Stimulated activated CD4-positive, alpha-beta T cell treated with anti-CD3 and anti-CD28 coated beads, Interleukin-1b, Interleukin-23, amount 100 ng/mL, for 4 hours (primary cell): ENCODE measurements at places on chromosomes 7 and 10.

DNA sequence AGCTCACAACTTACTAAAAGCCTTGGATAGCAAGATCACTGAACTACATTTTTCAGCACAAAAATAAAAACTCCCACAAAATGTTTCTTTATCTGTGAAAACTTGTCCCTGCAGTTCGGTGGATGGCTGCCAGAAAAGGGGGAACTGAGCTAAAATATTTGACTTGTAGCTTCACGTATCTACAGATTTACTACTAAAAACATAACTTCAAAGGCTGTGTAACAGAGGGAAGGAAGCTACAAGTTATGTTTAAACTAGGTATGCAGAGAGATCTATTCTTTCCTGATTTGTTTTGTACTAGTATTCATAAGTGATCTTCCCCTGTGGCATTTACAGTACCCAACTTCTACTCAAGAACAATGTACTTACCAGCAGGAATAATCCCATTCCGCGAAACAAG lies 25.1 kb downstream of the SGCE start:
- DNase-seq, result no peak

DNA sequence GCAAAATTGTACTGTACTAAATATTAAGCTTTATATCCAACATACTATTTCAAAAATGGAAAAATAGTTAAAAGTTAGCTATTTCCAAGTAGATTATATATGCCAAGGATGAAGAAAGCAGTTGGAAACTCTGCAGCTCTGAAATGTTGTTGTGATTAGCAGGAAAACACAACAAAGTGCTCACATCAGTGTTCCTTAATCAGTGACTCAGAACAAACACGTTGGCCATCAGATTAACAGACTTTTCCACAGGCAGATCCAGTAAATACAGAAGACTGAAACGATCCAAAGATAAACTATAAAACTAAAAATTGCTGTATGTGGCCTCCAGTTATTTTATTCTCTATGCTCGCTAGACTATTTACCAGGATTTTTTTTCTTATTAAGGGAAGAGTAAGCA lies 99.6 kb upstream of the SEMA3D start:
- DNase-seq, result no peak

GRCh38 chr7:46484906-46485305 lies 563.8 kb upstream of the IGFBP3 start:
- DNase-seq, result no peak

GRCh38 chr10:97150616-97151015 lies 35.1 kb downstream of the SLIT1 start:
- DNase-seq, result no peak

DNA sequence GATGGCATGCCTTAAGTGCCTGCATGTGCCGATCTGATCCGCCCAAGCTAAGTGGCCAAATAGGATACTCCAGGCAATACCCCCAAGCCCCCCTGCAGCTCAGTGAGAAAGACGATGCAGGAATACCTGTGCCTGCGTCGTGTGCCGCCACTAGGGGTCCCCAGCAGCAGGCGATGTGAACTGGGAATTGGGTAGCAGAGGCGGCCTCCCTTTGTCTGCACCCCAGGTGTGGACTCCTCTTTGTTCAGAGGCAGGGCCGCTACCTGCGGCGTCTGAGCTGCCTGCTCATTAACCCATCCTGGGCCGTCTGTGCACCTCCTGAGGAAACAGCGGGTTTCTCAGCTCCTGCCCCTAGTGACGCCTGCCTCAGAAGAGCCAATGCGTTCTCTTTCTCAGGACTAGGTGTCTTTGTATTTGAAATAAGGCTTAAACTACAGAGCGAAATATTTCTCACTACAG lies 4.8 kb upstream of the CHN2 start:
- DNase-seq, result peak; percentile 32

DNA sequence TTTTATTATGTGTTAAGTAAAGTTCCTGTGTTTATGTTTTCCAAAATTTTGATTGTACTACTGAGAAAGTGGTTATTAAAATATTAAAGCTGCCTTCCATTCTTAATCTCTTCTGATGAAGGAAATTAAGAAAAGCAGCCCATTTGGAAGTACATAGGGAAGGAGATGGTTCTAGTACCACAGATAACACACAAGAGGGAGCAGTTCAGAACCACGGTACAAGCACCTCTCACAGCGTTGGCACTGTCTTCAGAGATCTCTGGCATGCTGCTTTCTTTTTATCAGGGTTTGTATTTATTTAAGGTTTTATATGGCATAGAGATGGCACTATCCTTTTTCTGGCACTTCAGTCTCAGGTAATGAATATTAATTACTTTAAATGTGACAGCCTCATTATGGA lies 111.6 kb downstream of the PHTF2 start:
- DNase-seq, result no peak

DNA sequence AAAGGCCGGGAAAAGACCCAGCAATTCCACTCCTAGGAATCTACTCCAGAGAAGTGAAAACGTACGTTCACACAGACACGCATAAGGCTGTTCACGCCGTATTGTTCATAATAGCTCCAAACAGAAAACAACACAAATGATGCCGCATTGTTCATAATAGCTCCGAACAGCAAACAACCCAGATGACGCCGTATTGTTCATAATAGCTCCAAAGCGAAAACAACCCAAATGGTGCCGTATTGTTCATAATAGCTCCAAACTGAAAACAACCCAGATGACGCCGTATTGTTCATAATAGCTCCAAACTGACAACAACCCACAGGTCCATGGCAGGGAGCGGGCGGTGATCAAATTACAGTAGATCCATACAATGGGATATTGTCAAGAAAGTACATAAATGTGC lies 85.2 kb upstream of the DNAAF5 start:
- DNase-seq, result no peak

GRCh38 chr10:30598105-30598776 lies 31.3 kb downstream of the LYZL2 start:
- DNase-seq, result no peak

DNA sequence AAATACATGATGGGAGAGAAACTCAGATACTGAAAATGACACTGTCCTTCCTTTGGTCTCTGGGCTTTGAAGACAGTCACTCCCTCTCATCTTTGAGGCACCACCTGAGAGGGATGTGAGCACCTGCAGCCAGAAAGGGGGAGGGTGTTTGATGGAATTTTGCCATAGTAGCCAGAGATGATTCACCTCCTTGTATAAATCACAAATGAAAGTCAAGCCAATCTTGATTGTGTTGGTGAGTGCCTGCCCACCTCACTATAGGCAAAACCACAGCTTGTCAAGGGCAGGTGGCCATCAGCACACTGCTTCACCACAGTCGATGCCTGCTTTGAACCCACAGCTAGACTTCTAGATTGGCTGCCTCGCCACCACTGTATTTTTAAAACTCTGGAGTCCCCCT lies 48.2 kb downstream of the PON1 start:
- DNase-seq, result no peak

- DNase-seq, result no peak
Measured at GRCh38 chr10:5440206-5440605, 27.8 kb downstream of the NET1 start.

DNA sequence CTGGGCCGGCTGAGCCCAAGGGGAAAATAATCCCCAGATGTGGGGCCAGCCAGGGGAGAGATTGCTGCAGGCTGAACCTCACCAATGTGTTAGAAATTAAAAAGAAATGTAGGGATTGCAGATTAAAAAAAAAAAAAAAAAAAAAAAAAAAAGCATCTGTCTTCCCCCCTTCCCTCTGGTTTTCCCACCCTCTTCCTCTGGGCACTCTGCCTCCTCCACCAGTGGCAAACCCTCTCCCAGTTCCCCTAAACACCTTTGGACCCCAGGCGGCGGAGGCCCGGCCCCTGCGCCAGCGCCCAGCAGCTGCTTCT lies 7.1 kb downstream of the MNX1 start:
- DNase-seq, result no peak
